ENCODE measurements at places on chromosomes 3 and 15. TPM values are rescaled to one million over a fixed set of nuclear protein-coding genes. Genes with fewer than 3 reads are reported as not detected.

The CPLX3 gene
- total RNA-seq, result not detected

The SNRPN gene
- 70.5 TPM for total RNA-seq

The CYP8B1 gene
- not detected for total RNA-seq

The ZNF860 gene
- total RNA-seq, result 0.57 TPM

The TIGIT gene
- total RNA-seq, result not detected

The CNTN3 gene
- 9.8 TPM for total RNA-seq

DNA sequence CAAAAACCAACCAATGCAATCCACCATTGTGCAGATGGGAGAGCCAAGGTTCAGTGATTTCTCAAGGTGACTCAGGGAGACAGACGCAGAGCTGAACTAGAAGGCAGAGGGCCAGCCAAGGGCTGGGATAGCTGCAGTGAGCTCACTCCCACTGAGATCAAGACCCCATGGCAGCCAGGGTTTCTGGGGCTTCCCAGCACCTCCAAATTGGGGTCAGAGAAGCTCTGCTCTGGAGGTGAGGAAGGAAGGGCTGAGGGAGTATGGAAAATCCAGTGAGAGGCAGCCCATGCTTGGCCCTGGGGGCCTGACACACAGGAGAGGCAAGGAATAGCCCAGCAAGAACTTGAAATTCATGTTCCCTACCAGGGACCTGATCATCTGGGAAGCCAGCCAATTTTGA is 61.0 kb downstream of the ISG20 start:
- no peak for DNase-seq

DNA sequence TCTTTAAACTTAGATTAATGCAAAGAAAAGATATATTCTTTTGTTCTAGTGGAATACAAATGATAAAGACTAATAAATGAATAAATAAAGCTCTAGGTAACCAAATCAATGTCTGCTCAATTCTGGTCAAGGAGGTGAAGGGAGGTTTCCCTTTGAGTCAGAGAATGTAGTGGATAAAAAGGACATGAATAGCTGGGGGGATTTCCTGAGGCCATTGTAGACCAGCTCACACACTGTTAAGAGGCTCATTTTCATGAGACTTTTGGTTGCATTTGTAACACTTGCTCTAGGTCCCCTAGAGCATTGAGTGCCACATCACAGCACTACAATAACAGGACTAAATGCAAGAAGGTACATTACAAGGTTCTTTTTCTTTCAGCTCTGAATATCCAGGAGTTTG is 170.7 kb downstream of the TIGIT start:
- no peak for DNase-seq

DNA sequence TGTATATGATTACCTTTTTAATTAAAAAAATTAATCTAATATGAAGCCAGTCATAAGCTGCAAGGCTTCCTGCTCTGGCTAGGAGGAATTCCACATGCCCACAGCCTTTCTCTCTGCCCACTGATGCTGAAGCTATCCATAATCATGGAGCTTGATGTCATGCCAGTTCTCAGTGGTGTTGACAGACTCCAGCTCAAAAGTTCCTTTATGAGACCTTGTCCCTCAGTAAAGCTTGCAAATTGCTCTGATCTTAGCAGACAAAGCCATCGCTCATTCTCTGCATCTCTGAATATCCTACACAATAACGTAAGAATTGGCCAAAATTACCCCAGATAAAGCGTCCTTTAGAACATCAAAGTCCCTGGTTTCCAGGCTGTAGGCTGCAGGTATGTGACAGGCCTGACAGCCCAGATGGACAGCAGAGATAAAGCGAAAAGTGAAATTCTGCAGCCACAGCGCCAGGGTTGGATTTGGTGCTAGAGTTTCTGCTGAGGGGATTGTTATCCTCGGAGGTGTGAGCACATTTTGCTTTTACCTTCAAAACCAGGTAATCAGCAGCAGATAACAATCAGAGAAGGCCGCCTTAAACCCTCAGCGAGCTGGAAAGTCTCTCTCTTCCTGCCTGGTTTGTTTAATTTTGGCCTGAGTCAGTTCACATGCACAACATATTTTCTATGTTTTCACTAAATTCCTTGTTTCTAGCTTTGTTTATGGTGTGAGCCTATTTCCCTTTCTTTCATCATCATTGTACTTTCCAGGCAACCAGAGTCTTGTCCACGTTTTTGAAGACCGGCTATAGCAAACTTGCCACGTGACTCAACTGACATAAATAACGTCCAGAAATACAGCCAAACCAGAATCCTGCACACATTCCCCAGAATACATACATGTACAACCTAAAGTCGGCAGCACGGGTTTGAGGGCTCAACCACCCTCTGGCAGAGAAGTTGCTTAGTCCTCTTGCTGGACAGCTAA is 36.6 kb upstream of the ALDH1A3 start:
- peak; percentile 21 for DNase-seq

DNA sequence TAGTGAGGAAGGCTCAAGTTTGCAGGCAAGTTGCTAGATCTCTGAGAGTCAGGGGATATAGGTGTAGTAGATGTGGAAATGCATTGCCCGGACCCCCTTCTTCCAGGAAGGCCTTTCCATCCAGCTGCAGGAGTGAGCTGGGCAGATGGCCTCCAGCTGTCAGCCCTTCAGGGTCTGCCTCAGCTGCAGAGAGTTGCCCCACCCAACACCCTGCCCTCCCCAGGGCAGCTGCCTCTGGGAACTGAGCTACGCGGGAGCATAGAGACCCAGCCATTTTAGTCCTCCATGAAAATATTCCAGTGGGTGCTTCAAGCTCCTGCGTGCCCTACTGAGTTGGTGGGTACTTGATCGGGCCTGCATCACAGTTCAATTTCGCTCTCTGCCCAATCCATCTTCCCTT is 29.6 kb downstream of the SPG21 start:
- DNase-seq, result no peak

- DNase-seq, result no peak
Observed at GRCh38 chr3:15042936-15043335, 22.2 kb downstream of the MRPS25 start.

DNA sequence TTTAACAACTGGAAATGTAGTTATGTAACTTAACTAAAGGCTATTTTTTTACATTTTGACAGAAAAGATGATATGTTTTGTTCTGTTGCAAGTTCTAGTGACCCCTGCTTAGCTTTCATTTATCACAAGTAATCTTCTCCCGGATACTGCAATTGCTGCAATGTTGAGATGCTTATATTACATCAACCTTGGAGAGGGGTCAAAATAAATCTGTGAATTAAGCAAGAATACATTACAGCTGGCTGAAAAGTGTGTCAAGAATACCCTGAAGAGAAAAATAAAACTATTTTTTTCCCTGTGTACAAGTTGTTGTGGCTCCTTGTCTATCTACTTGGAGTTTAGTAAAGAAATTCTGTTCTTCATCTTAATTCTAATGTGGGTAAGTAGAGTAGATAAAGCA is 232.1 kb upstream of the GOLIM4 start:
- no peak for DNase-seq

DNA sequence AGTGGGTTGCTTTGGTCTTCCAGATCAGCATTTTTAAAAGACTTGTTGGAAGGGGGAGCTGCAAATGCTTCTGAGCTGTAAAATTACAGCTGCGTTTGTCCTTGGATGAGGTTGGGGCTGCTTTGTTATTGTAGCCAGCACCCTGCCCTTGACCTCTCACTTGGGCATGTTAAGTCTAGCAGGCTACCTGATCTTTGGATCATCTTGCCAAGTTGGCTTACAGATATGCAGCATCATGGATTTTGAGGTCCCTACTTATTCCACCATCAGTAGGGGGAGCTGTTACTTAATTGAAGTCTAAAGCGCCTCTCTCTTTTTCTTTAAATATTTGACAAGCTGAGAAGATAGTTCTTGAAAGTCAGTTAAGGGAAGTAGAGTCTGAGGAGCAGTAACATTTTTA is 793.0 kb downstream of the MCTP2 start:
- peak; percentile 50 for DNase-seq

- DNase-seq, result no peak
Observed at GRCh38 chr15:77851691-77852090, 219.0 kb upstream of the LINGO1 start.

- no peak for DNase-seq
Observed at GRCh38 chr15:51180011-51180410, 85.3 kb upstream of the TNFAIP8L3 start.

- no peak for DNase-seq
Observed at GRCh38 chr3:37139567-37140052, 34.8 kb downstream of the LRRFIP2 start.

DNA sequence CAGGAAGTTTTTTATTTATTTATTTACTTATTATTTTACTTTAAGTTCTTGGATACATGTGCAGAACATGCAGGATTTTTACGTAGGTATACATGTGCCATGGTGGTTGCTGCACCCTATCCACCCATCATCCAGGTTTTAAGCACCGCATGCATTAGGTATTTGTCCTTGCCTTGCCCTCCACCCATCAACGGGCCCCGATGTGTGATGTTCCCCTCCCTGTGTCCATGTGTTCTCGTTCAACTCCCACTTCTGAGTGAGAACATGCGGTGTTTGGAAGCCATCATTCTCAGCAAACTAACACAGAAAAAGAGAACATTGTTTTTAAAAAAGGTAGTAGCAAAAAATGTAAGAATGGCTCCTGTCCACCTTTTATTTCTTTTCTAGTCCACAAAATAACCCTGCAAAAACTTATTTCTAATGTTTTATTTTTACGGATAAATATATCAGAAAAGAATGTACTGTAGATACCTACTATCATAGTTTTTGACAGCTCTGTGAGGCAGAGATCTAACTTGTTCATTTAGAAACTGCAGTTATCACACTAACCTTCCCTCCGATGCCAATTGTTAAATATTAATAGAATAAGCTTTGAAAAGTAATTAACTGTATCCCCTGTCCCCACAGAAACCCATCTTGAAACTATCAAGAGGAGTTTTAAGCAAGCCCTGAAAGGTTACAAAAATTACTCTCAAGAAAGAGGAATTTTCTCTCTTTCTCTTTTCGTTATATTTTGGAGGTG is 189.2 kb downstream of the LPP start:
- no peak for DNase-seq

DNA sequence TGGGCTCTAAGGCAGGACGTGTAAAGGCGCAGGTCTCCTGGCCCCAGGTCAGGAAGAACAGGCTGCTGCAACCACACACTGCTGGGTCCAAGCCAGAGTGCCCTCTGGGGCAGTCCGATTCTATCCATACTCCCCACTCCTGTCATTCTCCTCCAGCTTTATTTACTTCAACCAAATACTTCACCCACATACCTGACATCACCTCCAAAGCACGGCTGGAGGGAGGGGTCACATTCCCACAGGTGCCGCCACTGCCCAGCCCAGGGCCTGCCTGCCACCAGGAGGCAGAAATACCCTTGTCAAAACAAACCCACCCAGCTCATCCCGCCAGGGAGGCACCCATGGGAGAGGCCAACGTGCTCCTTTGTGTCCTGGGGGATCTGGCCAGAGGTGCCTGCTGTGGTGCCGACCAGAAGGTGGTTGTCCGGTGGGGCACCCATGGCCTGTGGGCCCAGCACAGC is 100.4 kb downstream of the DAPK2 start:
- no peak for DNase-seq

- peak; percentile 8 for DNase-seq
Observed at GRCh38 chr15:66595931-66596545, 30.2 kb upstream of the LCTL start.

DNA sequence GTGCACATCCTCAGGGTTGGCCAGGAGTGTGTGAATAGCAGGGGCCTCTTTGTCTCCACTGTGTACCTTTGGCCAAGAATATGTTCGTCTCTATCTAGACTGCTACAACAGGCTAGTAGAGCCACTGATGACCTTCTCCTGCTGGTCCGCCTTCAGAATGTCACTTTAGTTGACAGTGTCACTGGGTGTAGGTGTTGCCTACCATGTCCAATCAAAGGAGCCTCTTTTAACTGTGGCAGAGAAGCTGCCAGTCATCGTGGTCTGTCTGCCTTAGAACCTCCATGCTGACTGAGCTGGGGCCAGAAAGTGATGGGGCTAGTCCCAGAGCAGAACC is 40.1 kb downstream of the OXSR1 start:
- no peak for DNase-seq

DNA sequence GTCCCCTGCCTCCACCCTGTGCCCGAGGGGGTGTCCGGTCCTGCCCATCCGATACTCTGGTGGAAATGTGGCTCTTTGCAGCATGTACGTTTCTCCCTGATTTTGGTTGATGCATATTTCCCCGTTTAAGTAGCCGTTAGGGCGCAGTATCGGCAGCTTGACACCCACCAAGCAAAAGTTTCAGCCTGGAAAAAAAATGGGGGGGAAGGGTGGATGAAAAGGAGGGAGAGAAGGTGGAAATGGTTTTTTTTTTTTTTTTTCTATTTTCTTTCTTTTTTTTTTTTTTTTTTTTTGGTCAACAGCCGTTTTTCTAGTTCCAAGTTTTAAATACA is 1.3 kb downstream of the RAP2B start:
- no peak for DNase-seq

GRCh38 chr3:27521872-27522265 is 37.7 kb upstream of the SLC4A7 start:
- no peak for DNase-seq

GRCh38 chr3:129315223-129315997 is 36.7 kb downstream of the HMCES start:
- DNase-seq, result no peak

GRCh38 chr3:45381168-45381852 is 7.1 kb upstream of the LARS2 start:
- no peak for DNase-seq

DNA sequence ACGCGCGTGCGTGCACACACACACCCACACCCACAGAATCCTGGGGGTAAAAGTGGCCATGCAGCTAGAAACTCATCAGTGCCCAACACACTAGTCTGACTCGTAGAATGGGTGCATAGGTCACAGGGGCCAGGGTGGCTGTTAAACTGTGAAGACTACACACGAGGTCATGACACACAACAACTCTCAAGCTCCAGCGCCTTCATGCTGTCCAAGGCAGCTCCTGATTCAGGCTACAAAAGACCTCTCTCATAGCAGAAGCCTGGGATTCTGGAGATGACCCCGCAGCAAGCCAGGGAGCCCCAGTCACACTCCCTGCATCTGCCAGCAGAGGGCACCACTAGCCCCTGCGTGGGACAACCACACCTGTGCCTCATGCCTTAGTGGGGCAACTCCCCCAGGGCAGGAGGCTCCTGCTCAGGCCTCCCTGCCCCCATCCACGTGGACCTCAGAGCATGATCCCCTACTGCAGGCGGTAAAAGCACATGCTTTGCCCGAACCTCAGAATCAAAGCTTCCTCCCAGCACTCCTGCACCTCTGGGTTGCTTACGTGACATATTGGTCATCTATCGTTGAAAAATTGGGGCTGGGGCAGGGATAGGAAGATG is 93.1 kb downstream of the LRIG1 start:
- DNase-seq, result peak; percentile 15

DNA sequence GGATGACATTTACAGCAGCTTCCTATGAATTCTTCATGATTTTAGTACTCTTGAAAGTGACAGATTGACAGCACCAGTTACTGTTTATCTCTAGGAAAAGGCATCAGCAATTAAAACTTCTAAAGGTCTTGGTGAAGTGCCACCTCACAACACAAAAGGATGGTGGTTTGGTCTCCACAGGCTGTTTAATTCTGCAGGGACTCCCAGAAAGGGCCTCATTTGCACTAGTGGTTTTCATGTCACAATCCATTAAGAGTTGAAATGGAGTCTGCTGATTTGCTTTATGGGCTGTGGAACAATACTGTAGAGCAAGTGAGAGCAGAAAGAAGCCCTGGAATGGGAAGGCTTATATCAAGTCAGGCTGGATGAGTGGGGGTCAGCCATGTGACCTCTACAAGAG is 225.3 kb upstream of the KCNMB2 start:
- DNase-seq, result no peak
